ENCODE measurements at places on chromosomes 2 and 18.

DNA sequence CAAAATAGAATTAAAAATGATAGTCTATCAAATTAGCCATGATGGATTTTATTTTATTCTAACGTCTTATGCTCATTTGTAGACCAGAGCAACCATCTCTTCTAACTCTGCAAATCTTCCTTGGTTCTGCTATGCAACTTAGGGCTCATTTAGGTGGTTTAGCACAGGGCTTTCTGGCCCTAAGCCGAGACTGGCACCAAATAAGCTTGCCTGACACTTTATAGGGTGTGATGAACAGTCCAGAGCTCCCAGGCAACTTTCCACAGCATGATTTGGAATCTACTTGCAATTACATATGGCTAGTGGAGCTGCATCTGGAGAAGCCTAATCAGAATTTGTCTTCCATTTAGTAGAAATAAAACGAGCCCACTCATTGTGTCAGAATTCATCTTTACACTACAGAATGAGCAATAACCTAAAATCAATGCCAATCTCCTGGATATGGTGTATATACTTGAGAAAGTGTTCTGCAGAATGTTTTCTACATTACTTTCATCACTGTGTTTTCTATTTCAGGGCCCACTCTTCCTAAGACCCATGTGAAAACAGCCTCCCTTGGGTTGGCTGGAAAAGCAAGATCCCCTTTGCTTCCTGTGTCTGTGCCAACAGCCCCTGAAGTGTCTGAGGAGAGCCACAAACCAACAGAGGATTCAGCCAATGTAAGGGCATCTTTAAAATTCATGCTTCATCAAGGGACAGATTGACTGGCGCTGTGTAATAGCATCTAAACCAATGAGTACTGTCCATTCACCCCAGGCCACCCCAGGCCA is 698.2 kb downstream of the MBD2 start:
- no peak for DNase-seq

GRCh38 chr2:241553981-241554380 is 4.6 kb upstream of the BOK start:
- DNase-seq: no peak

GRCh38 chr2:68762665-68763064 is 28.1 kb downstream of the ARHGAP25 start:
- DNase-seq: no peak

DNA sequence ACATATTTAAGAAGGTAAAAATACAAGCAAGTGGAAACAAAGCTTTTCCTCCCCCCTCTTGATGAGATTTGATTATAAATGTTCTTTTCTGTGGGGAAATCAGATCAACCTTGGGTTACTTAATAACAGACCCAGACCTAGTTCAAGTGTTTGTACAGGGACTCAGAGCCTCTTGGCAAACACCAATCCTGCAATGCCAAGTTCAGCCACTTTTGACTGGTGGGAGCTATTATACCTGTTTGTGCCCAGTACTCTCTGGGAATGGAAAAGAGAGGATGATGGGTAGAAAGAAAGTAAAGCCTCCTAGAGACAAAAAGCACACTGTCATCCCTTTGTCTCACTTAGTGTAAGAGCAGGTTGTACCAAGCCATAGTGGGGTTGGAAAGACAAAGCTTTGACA is 63.8 kb upstream of the EPHA4 start:
- DNase-seq: no peak

- no peak for DNase-seq
Observed at GRCh38 chr2:221267773-221268425, 304.2 kb downstream of the EPHA4 start.

GRCh38 chr2:96404446-96405373 is 69.1 kb downstream of the NCAPH start:
- no peak for DNase-seq

DNA sequence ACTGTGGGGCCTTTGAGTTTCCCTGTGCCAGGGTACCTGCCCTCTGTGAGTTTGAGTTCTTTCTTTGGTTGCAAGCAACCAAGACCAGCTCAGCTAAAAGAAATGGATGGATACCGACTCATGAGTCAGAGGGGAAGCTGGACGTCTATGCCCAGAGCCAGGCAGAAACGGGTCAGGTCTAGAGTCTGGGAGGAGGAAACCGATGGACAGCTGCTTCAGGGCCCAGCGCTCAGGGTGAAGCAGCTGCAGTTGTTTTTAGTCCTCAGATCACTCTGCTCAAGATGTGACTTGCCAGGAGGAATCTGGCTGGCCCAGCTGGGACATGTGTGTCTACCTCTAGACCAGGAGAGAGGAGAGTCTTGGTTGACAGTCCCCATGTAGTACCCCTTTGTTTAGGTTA is 10.1 kb upstream of the TYMS start:
- no peak for DNase-seq

All from GM03348 (cell line).